ENCODE measurements at places on chromosomes 5 and 9.

GRCh38 chr5:31581498-31582099 lies 49.5 kb downstream of the C5orf22 start:
- DNase-seq = peak; percentile 46

GRCh38 chr9:91534374-91534773 lies 110.7 kb upstream of the NFIL3 start:
- DNase-seq = no peak

GRCh38 chr5:57676222-57677098 lies 193.8 kb upstream of the ACTBL2 start:
- DNase-seq = no peak

DNA sequence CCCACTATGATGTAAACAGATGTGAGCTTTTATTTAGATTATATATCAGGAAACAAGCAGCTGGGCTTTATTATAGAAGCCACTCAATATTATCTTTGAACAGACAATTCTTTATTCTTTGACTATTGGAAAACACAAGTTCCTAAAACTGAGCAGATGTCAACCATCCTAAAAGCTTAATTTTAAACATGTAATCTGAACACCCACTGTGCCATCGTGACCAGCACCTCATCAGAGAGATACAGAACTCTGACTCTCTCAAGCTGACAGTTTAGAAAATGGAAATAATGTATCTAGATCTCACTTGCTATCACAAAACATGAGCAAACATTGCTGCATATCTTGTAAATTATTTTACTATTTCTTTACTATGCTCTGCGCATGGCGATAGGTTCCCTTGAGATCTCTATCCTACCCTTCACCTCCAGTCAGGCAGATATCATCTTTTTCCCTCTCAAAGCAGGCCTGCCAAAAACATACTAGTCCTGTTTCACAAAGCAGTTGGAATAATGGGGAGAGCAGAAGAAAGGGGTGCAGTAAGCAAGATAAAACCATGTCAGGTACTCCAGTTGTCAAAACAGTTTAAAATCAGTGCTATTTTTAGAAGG lies 151.0 kb downstream of the KIAA0825 start:
- no peak for DNase-seq

DNA sequence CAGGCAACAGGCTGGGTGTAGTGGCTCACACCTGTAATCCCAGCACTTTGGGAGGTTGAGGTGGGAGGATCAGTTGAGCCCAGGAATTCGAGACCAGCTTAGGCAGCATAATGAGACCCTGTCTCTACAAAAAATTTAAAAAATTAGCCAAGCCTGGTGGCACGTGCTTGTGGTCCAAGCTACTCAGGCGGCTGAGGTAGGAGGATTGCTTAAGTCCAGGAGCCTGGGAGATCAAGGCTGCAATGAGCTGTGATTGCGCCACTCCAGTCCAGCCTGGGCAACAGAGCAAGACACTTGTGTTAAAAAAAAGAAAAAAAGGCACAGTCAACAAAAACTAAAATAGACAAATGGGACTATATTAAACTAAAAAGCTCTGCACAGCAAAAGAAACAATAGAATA lies 29.3 kb downstream of the ATP6V0E1 start:
- no peak for DNase-seq

GRCh38 chr5:40995801-40996586 lies 75.1 kb downstream of the MROH2B start:
- DNase-seq = no peak

- DNase-seq = no peak
These were observed 104.8 kb upstream of the ERCC6L2 start for GRCh38 chr9:95770653-95771131.

- DNase-seq = no peak
These were observed 145.4 kb downstream of the DENND1A start for GRCh38 chr9:123784518-123784917.

DNA sequence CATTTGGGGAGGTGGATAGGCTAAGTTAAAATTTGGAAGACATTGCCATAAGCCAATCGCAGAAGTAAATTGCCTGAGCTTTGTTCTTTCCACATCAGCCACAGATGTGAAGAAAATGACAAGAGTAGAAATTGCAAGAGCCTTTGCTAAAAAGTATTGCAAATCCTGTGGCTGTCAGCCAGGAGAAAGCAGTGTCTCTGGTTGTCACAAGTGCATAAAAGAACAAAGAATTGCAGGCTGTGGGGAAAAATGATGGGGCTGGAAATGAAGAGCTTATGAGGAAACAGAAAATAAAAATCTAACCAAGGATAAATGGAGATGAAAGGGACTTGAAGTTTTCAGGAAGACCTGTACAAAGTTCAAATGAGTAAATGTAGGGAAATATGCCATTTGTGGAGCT lies 344.8 kb downstream of the CSNK1G3 start:
- no peak for DNase-seq

GRCh38 chr5:5005353-5005752 lies 134.8 kb upstream of the ADAMTS16 start:
- no peak for DNase-seq

GRCh38 chr5:158922263-158922592 lies 177.5 kb downstream of the EBF1 start:
- DNase-seq = no peak

GRCh38 chr5:109309326-109310063 lies 100.3 kb downstream of the PJA2 start:
- no peak for DNase-seq

GRCh38 chr5:115586525-115587146 lies 15.6 kb downstream of the TICAM2 start:
- peak; percentile 36 for DNase-seq

DNA sequence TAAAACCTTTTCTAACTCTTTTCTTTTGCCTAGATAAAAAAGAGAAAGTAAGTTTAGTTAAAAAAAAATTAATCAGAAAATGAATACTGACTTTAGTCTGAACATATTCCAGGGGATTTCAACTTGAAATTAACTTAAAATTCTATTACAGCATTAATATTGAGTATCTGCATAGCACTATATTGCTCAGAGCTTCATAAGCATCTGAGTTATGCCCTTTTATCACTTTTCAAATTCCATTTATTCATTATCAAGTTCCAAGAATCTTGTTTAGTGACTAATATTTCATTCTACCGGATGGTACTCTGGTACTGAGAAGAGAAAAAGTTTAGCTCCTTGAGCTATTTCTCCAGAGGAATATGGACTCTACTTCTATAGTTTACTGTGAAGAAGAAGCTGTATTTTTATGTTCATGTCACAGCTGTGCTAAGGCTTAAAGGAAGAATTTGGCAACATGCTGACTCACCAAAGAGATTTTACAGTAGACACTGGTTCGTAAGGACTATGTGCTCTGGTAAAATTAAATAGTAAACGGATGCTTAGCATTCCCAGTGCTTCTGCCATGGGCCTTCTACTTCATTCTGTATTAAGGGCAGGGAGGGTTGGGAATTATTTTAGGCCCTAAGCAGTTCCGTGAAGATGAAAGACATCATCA lies 285.2 kb upstream of the SEMA6A start:
- no peak for DNase-seq

- peak; percentile 5 for DNase-seq
These were observed 191.0 kb downstream of the PJA2 start for GRCh38 chr5:109218818-109219217.

GRCh38 chr9:3873818-3874217 lies 348.0 kb upstream of the RFX3 start:
- DNase-seq = no peak

DNA sequence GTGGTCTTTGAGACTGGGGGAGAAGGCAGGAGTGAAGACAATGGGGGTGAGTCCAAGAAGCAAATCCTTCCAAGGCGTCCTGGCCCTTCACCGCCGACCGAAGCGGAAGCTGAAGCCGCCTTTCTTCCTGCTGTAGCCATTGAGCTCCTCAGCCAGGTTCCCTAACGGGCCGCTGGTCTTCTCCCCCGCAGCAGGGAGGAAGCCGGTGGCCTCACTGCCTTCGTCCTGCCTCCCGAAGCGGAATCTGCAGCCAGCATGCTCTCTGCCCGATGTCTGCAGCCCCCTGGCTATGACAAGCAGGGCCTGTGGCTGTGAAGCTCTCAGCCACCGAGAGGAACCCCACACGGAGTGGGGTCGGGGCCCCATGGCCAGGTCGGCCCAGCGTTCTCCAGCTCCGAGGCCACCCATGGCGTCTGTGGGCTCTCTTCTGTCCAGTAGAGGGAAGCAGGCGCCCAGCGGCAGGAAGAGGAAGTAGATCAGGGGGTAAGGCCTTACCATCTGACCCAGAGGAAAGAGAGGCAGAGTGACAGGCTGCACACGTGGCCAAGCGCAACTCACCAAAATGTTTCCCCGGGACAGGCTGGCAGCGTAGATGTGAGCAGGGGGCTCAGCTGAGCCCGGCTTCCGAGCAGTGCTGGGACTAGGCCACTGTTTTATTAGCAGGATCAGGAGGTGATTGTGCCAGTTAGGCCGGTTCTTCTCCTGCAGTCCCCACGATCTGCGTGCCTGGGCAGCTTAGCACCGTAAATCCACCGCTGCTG lies 3.1 kb downstream of the QRFP start:
- DNase-seq = no peak

GRCh38 chr9:85944672-85945071 lies 3.7 kb downstream of the NAA35 start:
- DNase-seq = no peak

- DNase-seq = peak; percentile 66
These were observed 23.1 kb upstream of the SPTLC1 start for GRCh38 chr9:92138157-92138959.

DNA sequence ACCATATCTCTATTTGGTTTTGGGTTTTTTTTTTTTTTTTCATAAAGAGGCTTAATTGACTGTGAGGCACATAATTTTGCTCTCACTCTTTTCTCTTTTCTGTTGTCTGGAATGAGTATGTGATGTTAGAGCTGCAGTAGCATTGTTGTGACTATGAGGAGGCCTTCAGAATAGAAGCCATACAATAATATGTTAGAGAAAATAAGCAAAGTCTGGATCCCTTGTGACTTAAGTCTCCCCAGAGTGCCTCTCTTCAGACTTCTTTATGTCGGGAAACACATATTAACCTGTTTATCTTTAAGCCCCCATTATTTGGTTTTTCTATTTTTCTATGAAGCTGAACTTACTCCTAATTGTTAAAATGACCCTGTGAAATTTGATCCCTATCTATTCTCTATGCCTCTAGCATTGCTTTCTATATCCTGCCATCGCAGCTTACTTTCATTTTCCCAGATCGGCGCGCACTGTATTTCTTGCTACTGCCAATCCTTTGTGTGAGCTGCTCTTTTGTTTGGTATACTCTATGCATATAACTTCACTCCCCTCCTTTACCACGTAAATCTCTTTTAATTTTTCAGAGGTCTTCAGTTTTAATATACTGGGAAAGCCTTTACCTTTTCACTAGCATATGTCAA lies 372.5 kb upstream of the KCNN2 start:
- no peak for DNase-seq

DNA sequence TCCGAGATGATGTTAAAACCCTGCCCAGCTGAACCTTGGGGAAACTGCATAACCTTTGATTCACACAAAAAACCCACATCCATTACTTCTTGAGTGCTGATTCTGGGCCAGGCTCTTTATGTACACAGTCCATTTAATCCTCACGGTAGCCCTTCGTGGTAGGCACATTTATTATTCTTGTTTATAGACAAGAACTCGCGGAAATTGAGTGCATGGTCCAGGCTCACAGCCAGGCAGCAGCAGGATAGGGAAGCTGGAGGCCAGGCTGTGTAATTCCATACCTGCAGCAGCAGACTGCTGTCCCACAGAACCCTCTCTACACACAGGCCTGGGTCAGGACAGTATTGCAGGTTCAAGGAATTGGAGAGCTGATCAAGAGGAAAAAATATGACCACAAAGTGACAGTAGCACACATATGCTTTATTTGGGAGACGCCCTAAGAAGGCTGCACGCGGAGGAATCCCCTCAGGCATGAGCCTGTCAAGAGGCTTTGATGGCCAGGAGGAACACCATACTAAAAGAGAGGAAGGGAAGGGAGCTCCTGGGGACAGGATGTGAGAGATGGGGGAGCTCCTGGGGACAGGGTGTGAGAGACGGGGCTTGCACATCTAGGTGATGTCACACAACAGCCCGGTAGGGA lies 28.4 kb upstream of the FAM120A start:
- DNase-seq = no peak

- DNase-seq = no peak
These were observed 150.2 kb downstream of the ACTBL2 start for GRCh38 chr5:57332361-57332760.

DNA sequence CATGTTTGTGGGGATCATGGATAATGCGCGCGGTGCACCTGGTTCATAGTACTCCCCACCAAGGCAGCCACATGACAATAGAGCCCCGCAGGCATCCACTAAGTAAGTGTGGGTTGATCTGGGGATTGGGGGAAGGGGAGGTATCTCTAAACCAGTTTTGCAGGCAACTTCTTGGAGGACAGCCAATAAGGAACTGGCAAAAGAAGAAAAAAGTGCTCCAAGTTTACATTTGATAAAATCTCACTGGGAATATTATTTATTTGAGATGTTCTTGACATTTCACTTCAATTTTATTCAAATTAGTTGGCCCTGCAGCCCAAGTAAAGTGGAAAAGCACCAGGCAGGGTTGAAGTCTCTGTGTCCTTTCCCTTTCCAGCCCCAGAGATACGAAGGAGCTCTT lies 8.5 kb downstream of the FBP1 start:
- DNase-seq = no peak

GRCh38 chr5:142845402-142845921 lies 75.3 kb downstream of the ARHGAP26 start:
- DNase-seq = peak; percentile 34

DNA sequence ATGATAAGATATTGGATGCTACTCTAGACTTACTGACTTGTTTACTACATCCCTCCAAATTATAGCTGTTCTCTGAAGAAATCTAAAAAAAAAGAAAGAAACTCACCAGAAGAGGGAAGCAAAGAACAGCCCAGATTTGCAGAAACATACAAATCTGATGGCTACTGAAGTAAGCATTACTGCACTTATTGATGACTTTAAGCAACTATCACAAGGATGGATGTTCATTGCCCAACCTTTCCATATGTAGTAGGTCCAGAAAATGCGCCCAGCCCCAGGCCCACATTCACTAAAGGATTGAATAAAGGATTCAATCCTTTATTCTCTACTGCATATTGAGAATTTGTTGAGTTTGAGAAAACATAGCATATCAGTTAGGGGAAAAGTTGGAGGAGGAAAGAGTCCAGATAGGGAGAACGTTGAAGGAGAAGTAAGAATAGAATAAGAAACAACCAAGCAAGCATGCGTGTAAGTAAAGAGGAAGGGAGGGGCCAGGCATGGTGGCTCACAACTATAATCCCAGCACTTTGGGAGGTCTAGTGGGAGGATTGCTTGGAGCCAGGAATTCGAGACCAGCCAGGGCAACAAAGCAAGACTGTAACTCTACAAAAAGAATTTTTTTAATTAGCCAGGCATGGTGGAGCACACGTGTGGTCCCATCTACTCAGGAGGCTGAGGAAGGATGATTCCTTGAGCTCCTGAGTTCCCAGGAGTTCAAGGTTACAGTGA lies 33.8 kb upstream of the DTWD2 start:
- DNase-seq = peak; percentile 71

DNA sequence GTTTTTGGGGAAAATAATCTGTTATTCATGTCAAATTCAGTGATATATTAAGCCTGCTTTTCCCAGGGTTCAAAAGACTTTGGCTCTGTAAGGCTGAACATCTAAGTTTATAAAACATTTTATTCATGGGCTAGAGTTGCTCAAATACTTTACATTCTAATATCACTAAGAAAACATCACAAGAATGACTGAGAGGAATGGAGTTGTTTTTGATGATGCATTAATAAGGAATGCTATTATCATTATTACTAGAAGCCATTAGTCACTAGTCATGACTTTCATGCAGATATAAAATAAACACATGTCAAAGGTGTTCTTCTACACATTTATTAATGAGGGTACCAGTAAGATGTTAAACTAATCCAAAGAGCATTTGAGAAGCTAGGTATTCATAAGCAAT lies 185.5 kb upstream of the KCNN2 start:
- DNase-seq = no peak

GRCh38 chr9:70802206-70802605 lies 319.2 kb downstream of the TRPM3 start:
- DNase-seq = no peak

Measured in KBM-7 (cell line).